Activated CD4-positive, alpha-beta T cell treated with anti-CD3 and anti-CD28 coated beads, Interleukin-2, Interleukin-6, amounts not matched to agents 100 ng/mL and 50 ng/mL, durations not matched to agents 16 hours and 8 hours (primary cell): ENCODE measurements at places on chromosomes 1 and 21.

GRCh38 chr1:111227851-111228747 is 586 bp downstream of the CHI3L2 start:
- no peak for DNase-seq

GRCh38 chr1:31364561-31365250 is 8.2 kb downstream of the FABP3 start:
- DNase-seq: no peak

GRCh38 chr21:42539931-42540343 is 26.3 kb downstream of the SLC37A1 start:
- DNase-seq: no peak

DNA sequence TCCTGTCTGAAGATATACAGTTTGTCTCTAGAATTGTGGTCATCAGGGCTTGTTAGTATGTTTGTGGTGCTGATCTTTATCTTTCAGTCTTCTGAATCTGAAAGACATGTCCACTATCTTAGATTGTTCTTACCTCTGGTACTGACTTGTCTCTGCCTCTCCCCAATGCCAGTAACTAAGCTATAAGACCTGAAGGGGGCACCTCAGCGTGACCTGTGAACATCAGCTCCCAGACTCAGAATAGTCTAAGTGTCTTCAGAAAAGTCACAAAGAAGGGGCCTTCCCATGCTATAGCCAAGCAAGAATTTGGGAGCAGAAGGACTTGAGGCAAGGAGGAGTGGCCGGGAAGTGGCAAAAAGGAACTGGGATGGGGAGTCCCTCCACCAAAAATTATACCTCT is 178.1 kb downstream of the NTNG1 start:
- DNase-seq: no peak

DNA sequence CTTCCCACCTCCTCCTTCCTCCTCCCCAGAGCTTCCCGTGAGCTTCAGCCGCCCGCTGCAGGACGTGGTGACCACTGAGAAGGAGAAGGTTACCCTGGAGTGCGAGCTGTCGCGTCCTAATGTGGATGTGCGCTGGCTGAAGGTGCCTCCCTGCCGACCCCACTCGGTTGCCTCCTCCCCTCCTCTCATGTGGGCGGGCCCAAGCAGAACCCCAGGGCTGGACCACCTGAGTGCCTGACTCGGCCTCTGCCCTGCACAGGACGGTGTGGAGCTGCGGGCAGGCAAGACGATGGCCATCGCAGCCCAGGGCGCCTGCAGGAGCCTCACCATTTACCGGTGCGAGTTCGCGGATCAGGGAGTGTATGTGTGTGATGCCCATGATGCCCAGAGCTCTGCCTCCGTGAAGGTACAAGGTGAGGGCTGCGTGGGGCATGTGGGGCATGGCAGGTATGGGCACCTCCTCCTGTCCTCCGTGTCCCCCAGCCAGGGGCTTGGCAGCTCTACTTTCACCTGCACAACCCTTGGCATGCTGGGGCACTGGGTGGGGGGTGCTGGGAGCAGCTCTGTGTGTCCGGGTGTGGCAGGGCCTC is 69.2 kb downstream of the OBSCN start:
- no peak for DNase-seq

GRCh38 chr1:85330214-85330631 is 53.8 kb upstream of the BCL10 start:
- DNase-seq: no peak

- DNase-seq: peak; percentile 45
Measured at GRCh38 chr1:246930830-246931548, 759 bp downstream of the AHCTF1 start.

GRCh38 chr1:160360227-160360695 is 6.6 kb upstream of the NHLH1 start:
- DNase-seq: no peak

- DNase-seq: peak; percentile 27
Measured at GRCh38 chr1:25099343-25099951, 132.9 kb downstream of the SYF2 start.

DNA sequence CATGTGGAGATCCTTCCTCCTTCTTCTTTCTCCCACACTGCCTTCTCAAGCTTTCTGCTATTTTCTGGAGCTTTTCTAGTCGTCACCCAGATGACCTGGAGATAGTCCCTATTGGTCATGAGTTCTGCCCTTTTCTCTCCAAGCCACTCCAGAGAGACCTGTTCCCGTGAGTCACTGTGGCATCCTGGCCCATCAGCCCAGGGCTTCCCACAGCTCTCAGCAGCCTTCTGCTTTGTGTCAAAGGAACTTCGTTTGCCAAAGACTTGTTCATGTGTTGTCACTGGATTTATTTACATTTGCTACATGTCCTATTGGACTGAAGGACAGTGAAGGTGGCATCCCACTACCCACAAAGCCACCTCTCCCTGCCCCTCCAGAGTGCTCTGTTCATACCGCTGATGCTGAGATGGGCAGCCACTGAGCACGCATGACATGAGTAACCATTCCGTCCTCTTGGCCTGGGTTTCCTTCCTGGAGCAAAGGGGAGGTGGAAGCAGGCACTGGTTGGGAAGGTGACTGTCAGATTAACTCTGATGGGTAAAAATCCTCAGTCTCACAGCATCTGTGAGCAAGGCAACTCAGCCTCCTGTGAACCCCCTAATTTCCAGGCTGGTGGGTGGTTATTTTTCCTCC is 119.2 kb downstream of the EDEM3 start:
- no peak for DNase-seq

DNA sequence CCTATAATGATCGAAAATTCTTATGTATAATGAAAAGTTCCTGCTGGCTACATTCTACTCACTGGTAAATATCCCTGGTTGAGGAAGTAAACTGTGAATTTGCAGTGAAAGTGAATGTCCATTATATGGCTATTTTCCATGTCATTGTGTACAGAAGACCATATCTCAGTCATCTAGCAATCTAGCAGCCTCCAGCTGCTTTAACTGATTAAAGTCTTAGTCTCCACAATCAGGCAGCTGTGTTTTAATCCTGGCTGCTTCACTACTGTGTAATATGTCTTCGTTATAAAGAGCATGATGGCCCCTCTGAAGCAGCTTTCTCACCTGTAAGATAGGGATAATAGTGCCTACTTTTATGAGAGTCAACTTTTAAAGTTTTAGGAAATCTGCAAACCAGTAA is 11.4 kb downstream of the CLCA2 start:
- no peak for DNase-seq

DNA sequence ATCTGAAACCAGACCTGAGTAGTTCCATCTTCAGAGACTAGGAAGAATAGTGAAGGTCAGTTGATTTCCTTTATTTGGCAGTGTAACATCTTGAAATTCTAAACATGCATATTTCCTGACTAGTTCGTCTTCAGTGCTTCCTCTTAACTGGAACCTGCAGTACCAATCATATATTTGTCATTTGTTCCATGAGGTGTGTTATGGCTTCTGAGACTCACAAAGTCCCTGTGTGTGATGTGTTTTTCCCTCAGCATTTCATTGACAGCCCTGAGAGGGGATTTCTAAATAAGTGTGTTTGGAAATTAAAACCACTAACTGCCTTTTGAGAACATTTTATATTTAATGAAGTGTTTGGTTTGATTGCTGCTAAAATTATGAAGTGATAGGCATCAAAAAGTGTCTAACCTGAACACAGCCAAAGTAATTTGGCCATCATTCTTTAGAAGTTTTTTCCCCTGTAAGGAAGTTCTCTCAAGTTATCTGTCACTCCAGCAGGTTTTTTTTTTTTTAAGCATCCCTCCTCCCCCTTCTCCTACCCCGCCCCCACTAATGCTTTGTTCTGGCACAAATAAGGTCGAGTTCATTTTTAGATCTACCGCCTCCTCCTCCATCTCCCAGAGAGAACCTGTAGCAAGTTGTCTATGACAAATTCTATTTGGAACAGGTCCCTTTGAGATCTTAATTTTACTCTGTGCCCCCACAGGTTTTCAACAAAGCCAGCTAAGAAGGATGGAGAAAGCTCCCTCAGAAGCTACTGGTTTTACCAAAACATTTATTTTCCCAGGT is 61.4 kb downstream of the TMEM200B start:
- DNase-seq: peak; percentile 37

- DNase-seq: no peak
Measured at GRCh38 chr1:18211764-18212163, 104.2 kb downstream of the IGSF21 start.

- DNase-seq: peak; percentile 67
Measured at GRCh38 chr1:93908394-93909145, 660 bp downstream of the GCLM start.

DNA sequence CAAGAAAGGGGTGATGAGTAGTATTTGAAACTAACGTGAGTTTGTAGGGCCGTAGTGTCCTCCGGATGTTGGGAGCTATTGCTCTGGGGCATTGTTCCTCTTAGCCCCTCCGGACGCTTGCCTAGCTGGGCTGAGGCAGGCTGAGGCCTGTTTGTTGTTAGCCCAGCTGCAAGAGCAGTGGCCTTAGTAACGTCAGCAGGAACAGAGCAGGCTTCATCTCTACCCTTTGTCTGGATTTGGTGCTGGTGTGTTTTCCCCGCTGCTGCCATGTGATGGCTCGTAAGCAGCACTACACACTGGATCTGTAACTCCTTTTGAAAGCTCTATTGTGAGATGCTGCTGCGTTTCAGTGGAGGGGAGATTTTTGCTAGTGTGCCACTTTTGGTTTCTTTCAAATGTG is 57.6 kb downstream of the DNM3 start:
- DNase-seq: no peak

- DNase-seq: peak; percentile 51
Measured at GRCh38 chr1:155977690-155978324, 540 bp downstream of the ARHGEF2 start.

DNA sequence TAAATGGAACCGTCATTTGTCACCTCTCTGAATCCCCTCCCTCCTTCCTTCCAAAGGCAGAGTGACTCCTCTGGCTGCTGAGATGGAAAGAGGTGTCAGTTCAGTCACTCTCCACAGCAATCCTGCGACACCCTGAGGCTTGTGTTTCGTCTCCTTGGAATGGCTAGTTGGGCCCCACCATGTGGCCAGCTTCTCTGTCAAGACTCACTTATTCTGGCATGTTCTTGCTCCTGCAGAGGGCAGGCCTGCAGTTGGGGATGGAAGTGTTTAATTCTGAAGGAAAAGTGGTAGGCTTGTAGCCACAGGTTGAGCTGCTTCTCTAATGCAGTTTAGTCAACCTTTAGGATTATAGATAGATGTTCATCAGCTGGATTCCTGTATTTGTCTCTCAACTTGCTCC is 149.6 kb downstream of the LMO4 start:
- DNase-seq: no peak

- DNase-seq: no peak
Measured at GRCh38 chr1:17819129-17819802, 64.1 kb downstream of the ACTL8 start.

GRCh38 chr1:161307230-161307768 is 2.5 kb downstream of the MPZ start:
- DNase-seq: peak; percentile 12

- peak; percentile 60 for DNase-seq
Measured at GRCh38 chr1:150066838-150067183, 765 bp upstream of the VPS45 start.

DNA sequence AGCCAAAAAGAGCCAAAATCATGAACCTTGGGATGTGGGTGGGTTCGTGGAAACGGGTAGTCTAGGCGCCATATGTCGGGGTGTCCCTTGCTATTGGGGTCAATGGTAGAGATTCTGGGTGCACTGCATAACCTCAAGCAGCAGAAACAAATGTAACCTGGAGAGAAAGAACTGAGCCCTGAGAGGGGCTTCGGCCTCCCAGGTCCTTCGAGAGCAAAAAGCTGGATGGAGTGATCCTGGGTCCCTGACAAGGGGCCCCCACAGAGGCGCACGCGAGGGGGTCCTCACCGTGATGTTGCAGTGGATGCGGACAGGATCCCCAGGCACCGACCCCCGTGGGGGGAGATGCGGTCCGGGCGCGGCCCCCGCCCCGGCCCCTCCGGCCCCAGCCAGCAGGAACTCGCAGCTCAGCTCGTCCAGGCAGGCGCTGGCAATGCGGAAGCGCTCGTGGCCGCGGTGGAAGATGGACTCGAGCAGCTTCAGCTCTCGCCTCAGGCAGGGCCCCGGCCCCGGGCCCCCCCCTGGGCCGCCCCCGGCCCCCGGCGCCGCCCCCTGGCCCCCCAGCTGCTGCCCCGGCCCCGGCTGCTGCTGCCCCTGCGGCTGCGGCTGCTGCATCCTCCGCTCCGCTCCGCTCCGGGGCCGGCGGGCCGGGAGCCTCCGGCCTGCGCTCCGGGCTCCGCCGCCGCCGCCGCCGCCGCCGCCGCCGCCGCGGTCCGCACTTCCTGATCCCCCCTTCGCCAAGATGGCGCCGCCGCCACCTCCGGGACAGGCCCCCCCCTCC is at the start of gene UBE2Q1:
Gene UBE2Q1 (minus strand): TSS at position 724 of the 781 bp plus-strand sequence. CDS start 109 bp downstream, at position 615.
- peak; percentile 37 for DNase-seq

DNA sequence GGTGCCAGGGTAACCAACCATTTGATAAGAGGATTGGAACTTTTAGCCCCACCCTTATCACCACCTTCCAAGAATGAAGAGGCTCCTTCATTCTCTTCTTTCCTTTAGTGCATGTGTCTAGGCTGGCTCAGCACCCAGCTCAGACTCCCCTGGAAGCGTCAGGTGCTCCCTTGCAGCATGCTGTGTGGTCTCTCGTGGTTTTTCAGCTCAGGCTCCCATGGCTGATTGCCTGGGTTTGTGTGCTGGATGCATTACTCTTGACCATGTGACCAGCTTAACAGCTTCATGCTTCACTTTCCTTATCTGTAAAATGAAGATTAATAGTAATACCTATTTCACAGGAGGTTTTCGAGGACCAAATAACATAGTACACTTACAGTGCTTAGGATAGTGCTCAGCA is 198.4 kb downstream of the HHAT start:
- no peak for DNase-seq

DNA sequence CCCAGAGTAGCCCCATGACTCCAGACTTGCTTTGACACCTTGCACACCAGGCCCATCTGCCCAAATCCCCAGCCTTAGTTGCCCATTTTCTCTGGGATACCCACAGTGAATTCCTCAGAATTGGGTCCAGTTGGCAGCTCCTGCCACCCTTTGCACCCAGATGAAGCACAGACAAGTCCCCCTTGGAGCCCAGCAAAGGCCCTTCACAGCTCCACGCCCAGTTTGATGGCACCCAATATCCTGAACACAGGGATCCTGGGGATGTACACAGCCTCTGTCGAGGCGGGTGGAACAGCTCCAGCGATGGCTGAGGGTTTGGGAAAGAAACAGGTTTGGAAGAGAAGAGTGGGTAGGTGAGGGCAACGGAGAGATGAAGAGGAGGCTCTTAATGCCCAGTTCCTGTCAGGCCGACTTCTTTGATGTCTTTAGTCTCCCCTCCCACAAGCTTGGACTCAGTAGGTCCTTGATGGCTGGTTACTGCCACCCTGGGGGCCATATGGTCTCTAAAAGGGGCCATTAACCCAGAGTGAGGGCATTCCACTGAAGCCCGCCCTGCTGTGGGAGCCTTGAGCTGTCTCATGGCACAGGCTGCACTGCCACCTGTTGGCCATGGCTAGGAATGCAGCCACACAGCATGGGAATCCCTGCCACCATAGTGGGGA is 21.7 kb downstream of the TMEM53 start:
- DNase-seq: peak; percentile 84

DNA sequence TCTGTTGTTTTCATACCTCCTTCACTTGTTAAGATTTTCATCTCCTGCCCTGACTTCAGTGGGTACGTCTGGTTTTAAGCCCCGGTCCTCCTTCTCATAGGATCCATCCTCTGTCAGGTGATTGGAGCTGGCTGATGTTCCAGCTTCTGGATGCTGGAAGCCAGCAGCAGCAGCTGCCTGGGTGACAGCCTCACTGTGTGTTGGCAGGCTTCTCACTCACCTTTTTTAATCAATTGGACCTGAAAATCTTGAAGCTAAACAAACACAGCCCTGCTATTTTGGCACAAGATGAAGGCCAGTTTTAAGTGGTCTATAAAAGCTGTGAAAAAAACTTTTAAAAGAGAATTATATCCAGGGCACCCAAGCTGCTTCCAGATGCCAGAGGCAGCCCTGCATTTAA is 181.0 kb downstream of the DISC1 start:
- DNase-seq: no peak
